Urothelium cell line (cell line): ENCODE measurements at places on chromosomes 3 and 15.

GRCh38 chr3:127915115-127915936 is at the start of gene KBTBD12:
Gene KBTBD12, plus strand, starts transcription at chr3:127915232. Its CDS starts 7,830 bp downstream, at chr3:127923062.
- DNase-seq, result no peak

- no peak for DNase-seq
Observed at GRCh38 chr15:73717802-73718201, 33.6 kb downstream of the CD276 start.

DNA sequence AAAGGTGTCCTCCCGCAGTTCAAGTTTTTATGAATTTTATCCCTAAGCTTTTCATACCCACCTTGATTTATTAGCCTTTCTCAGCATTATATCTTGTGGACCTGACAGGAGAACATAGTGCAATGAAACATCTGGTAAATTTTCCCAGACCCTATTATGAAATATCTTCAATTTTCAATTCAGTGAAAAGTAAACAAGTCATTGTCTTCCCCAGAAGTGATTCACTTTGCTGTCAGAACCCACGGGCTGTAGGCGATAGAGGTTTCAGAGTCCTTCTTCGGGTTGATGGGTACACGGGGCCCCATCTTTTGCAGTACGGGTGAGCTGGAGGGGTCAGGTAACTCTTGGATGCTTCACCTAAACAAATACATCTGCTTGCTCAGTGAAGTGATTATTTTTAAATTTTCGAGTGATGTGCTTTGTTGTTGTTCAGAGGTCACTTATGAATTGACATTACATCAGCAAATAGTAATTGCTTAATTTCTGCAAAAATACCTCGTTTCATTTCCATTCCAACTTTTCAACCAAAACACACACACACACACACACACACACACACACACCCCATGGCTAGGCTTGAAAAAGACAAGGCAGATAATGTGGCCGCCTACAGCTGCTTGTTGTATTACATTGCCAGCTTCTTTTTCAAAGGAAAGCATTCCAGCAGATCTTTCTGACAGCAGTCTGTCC is 102.9 kb downstream of the SEMA6D start:
- no peak for DNase-seq

- DNase-seq, result peak; percentile 75
Observed at GRCh38 chr15:65952391-65953053, 83.2 kb downstream of the RAB11A start.

DNA sequence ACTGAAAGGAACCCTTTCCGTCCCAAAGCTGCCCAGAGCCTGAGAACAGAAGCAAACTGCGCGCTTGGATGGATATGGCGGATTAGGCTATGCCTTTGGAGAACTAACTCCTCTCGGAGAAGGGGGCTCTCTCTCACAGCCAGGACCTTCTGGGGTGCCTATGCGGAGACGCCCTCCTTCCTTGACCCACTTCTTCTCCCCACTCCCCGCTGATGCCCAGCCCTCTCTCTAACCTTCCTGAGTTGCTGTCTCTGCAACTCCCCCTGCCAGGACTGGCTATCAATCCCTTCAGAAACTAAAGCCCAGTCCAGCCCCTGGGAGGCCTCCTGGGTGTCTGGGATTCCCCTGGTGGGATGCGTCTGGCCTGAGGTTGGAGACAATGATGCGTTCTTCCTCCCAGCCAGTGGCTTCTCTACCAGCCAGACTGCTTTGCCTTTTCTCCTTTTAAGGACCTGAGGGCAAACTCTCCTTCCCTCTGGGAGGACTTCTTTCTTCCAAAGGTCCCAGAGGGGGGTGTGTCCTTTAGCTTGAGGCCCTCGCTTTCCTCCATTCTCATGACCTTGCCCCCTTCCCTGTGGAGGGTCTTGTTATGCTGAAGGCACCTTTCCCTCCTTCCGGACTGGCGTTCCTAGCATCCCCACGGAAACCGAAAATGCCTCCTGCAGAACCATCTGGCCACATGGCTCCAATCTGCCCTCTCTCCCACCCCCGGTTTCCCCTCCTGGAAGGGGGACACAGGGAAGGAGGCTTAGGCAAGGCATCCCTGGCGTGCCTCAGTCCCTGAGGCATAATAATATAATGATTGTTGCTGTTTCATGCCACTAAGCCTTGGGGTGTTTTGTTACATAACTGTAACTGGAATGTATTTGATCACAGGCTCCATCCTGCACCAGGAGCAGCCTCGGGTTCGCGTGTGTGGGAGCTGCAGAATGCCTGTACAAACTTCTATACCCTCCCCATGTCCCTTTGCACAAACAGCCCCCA is 63.4 kb upstream of the C15orf39 start:
- DNase-seq, result no peak

DNA sequence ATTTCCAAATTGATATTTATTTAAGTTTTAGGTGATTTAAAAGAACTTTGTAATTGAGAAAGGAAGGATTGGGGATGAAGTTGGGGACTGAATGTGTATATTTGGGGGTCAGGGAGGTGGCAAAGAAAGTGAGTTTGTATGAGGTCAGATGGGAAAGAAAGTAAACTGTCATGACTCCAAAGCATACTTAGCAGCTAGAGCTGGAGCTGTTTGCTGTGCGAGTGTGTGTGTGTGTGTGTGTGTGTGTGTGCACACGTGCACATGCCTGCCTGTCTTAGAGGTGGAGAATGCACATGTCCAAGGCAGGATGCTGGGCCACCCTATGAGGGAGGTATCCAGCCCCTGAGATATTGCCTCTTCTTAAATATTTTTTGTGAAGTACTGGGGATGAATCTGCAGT is 21.0 kb downstream of the BOC start:
- DNase-seq, result no peak

GRCh38 chr3:113532698-113533533 is 561 bp downstream of the SIDT1 start:
- DNase-seq, result peak; percentile 54

GRCh38 chr3:178421069-178421468 is 115.2 kb upstream of the KCNMB2 start:
- DNase-seq, result no peak

- no peak for DNase-seq
Observed at GRCh38 chr3:165544432-165544831, 292.8 kb downstream of the BCHE start.

DNA sequence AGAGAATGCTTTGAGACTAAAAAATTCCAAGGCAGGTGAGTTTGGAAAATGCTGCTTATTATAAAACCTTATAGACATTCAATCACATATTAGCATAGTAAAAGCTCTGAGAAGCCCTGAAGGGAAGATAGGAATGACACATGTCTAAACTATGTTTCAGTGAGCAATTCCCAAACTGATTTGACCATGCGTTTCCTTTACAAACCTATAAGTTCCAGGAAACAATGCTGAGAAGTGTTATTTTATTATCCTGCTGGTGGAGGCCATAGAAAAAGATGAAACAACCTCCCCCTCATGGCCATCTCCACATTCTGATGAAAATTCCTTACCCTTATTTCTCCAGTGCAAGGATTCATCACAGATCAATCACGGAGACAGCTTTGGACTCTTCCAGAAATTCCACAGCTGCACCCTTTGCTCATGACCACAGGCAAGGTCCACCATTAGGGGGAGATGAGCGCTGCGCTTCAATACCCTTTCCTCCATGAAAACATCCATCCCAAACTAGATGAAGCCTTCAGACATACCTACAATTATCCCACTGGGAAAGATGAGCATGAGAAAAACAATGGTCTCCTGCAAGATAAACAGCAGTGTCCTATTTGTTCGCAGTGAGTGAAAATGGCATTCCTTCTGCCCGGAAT is 372.1 kb downstream of the MAGI1 start:
- no peak for DNase-seq

- peak; percentile 32 for DNase-seq
Observed at GRCh38 chr3:150737874-150738679, 24.9 kb downstream of the SIAH2 start.

- no peak for DNase-seq
Observed at GRCh38 chr3:113124256-113124830, 87.0 kb upstream of the BOC start.

- DNase-seq, result no peak
Observed at GRCh38 chr3:175020101-175020500, 161.0 kb downstream of the NAALADL2 start.

- DNase-seq, result no peak
Observed at GRCh38 chr3:131474115-131474514, 28.7 kb downstream of the MRPL3 start.

GRCh38 chr3:69972672-69973071 is 26.9 kb upstream of the SAMMSON start:
- no peak for DNase-seq

GRCh38 chr15:65980824-65981456 is 111.6 kb downstream of the RAB11A start:
- DNase-seq, result peak; percentile 82

GRCh38 chr3:12516873-12517272 is 28.4 kb downstream of the MKRN2OS start:
- no peak for DNase-seq

GRCh38 chr15:77807115-77807514 is 174.4 kb upstream of the LINGO1 start:
- no peak for DNase-seq

- no peak for DNase-seq
Observed at GRCh38 chr15:55230953-55231352, 34.2 kb upstream of the RSL24D1 start.

DNA sequence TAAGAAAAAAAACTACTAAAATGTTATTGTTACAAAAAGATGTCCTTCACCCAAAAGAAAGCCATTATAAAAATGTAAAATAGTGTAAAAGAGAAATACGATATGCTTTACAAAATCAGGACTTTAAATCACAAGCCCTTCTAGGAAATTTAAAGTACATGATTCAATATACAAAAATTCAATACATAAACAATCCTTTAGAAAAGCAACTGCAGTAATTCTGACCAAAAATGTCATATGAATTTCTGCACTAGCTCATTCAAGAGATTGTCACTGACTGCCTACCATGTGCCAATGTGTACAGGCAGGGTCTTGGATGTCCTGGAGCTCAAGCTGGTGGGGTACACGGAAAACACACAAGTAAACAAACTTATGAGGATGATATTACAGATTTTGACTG is 2.5 kb downstream of the MORC1 start:
- DNase-seq, result no peak

- DNase-seq, result no peak
Observed at GRCh38 chr3:155243512-155243921, 50.0 kb downstream of the STRIT1 start.

GRCh38 chr3:141151439-141151838 is 80.2 kb upstream of the PXYLP1 start:
- no peak for DNase-seq

DNA sequence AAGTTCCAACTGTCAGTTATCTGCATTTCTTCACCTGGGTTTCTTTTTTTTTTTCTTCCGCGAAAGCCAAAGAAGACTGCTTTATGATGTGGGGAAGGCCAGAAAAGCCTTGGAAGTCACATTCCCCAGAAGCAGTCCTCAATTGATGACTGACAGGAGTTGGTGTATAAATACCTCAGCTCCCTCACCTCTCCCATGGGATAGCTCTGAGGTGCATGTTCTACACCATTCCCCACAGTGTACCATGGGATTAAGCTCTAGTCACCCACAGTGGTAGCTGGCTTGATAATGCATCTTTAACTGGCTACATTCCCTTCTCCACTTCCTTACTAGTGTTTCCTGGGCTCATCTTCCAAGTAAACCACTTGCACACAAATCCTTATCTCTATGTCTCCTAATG is 30.5 kb downstream of the DPH3 start:
- DNase-seq, result no peak

DNA sequence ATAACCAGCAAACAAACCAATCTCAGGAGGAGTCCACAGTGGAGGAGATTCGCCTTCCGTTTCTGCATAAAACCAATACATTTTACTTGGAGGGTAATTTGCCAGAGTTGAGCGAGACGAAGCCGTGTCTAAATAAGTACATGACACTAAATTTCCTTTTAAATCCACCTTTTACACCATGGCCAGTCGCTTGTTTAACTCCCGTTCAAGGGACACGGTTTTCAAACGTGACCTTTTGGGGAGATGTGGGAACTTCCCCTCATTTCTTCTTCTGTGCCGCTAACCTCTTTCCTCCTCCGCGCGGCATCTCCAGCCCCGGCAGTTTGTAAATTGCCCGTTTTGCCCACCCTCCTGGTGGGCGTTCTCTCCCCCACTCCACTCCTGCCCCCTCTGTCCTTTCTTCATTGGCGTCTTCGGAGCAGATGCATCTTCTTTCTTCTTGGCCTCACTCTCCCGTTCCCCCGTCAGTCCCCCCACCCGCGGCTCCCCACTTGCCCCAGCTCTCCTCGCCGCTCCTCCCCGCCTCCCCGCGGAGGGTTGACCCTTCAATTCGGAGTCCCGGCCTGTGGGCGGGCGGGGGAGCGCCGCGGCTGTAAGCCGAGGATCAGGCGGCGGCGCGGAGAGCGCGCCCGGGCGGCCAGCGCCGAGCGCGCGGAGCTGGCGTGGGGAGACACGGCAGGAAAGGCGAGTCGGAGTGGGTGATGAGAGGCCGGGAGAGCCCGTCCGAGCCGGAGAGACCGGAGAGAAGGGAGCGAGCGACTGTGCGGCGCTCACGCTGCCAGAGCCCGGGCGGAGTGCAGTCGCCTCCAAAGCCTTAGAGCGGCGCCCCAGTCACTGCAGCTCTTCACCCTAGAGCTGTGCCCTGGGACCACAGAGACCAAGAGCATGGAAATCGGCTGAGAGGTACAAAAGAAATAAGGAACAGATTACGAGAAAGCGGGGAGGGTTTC is at the start of gene NLGN1:
Gene NLGN1, plus strand, starts transcription at position 584 of the 950 bp plus-strand sequence.
- peak; percentile 57 for DNase-seq

DNA sequence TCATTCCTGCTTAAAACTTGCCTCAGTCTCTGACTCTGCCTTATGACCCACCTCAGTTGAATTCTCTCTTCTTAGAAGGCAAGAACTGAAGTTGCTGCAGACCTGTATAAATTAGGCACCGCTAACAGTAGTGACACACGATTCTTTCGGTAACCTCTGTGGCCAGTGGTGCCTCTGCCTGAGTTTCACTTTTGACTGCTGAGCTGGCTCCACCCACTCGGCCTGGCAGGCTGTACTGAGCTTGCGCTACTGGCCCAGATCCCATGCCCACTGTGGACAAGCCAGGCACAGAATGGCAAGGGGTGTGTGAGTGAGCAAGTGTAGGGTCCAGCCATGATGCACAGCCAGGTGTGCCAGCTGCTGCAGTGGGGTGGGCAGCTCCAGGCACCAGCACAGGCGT is 19.1 kb upstream of the EIF1B start:
- no peak for DNase-seq

DNA sequence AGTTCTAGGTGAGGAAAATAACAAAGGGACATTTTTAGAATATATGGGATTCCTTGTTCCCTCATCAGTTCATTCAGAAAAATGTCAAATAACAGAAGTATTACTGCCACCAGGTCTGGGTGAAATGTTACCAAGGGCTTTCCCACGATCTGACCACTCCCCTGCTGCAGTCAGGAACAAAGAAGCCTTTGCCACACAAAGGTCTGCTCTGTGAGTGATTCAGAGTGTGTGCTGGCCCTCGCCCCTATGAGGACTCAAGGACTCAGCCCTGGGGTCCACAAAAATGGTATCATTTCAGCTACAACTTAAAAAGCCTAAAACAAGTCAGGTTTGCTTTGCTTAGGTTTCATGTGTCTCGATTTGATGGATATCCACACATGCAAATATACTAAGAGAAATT is 5.0 kb downstream of the MKRN3 start:
- no peak for DNase-seq

DNA sequence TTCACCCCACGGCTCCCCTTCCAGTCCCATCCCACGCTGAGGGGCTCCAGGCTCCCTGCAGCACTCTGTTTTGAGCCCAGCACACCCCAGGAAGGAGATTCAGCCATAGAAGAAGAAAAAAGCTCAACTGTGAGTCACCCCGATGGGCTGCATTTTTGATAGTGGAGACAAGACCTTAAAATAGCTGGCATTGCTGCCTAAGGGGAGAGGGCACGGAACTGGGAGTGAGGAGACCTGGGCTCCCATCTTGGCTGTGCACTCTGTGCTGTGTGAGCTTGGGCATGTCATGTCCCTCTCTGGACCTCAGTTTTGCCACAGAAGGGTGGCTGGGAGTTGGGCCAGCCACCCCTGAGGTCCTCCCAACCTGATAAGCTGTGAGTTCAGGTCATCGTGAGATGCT is 57.2 kb upstream of the SMAD6 start:
- DNase-seq, result no peak
